GM03348 (cell line): ENCODE measurements at places on chromosomes 1 and 21.

- DNase-seq, result no peak
Observed at GRCh38 chr1:53547231-53547790, 88.1 kb downstream of the DMRTB1 start.

DNA sequence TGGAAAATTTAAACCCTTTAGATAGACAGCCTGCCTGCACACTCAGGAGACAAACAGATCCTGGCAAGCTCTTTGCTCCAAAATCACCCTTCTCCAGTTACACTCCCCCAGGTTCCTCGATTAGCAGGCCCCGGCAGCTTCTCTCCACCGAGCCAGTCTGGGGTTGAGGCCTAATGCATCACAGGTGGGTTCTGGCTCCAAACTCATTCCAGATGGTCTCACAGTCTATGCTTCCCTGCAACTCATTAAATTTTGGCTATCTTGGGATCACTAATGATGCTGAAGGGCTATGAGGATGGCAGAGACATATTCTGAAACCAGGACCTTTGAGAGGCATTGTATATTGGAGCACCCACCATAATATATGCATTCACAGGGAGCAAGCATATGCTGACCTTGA lies 559.8 kb upstream of the USP24 start:
- DNase-seq, result no peak

DNA sequence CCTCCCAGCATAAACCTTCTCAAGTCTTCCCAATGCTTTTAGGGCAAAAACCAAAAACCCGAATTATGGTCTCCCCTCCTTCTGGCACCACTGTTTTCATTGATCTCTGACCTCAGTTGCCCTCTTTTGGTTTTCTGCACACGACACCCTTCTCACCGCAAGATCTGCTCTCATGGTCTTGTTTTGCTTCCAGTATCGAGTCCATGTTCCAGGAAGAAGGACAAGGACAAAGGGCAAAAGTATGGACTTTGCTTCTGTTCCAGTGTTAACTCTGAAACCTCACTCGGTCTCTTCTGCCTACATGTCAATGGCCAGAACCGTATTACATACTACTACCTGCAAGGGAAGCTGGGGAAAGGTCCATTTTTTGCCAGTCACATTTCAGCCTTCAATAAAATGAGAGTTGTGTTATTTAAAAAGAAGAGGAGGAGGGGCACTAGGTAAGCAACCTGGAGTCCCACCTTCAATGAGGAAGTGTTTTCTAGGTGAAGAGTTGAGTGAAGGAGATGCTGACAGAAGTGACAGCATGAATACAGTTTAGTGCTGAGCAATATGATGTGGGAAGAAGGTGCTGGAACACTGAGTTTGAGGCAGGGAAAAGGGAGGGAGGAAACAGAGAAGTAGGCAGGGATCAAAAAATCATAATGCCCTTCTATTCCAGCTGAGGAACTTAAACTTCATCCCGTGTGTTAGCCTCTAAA lies 183.4 kb downstream of the FGGY start:
- no peak for DNase-seq

DNA sequence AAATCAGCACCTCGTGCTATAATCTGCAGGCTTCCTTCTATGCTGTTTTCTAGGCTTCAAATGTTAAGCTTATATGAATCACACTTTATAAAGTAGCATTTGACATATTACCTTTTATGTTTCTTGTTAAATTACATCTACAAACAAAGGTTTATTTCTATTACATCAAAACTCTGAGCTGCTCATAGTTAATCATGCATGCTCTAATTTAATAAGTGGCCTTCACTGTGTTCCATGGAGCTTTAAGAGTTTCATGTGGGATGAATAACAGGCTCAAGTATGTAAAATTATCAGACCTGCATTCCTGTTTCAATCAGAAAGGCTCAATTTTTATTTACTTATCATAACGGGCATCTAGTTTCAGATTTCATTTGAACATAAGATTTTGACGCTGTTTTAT lies 13.0 kb downstream of the SLC19A2 start:
- no peak for DNase-seq
